ENCODE measurements at places on chromosomes 5 and 9.

GRCh38 chr5:132270706-132271105, 13.2 kb downstream of the PDLIM4 start:
- no peak for DNase-seq

GRCh38 chr5:150389531-150390266, 23.0 kb downstream of the CD74 start:
- no peak for DNase-seq

DNA sequence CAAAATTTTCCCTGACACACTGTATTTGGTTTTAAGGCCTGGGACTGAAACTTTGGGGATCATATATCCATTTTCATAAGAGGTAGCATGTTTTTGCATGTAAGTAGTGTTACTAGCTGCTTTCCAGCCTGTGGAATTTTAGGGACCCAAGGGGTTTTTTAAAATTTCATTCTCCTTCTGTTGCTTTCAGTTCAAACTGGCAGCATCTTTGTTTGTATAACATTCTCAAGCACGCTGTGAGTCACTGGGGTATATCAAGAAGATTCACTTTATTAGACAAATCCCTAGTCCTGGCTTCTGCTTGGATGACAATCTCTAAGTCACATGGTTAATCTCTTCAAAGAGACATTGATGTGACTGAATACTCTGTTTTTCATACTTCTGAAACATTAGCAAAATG, 479.0 kb downstream of the CYLC2 start:
- no peak for DNase-seq

DNA sequence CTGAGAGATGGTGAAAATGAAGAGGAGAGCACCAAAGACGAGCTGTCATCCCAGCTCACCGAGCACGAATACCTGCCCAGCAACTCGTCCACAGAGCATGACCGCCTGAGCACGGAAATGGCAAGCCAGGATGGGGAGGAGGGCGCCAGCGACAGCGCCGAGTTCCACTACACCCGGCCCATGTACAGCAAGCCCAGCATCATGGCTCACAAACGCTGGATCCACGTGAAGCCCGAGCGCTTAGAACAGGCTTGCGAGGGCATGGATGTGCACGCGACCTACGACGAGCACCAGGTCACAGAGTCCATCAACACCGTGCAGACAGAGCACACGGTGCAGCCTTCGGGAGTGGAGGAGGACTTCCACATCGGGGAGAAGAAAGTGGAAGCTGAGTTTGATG, 27.4 kb upstream of the ZBTB34 start:
- DNase-seq: no peak

- no peak for DNase-seq
Measured at GRCh38 chr9:120256146-120256545, 323.8 kb downstream of the CDK5RAP2 start.

DNA sequence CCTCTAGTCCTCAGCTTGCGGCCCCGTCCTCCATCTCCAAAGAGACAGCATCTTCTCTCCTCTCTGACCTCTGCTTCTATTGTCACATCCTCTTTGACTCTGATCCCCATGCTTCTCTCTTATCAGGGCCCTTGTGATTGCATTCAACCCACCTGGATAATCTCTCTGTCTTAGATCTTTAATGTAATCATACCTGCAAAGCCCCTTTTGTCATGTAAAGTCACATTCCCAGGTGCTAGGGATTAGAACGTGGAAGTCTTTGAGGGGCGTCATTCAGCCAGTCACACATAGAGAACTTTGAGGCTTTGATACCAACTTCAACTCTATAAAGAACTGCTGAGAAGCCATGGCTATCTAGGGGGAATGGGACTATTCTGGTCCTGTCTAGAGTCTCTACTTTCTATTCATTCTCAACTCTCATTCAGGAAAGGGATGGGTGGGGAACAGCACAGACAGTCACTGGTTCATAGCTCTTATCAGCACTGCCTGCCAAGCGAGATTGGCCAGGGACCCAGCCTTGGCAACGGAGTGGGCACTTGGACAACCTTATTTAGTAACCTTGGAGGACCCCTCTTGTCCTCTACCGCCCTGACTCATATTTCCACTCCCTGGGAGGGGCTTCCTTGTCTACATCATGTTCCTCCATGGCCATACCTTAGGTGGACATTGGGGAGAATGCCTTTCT, 29.0 kb downstream of the TAS2R1 start:
- no peak for DNase-seq

DNA sequence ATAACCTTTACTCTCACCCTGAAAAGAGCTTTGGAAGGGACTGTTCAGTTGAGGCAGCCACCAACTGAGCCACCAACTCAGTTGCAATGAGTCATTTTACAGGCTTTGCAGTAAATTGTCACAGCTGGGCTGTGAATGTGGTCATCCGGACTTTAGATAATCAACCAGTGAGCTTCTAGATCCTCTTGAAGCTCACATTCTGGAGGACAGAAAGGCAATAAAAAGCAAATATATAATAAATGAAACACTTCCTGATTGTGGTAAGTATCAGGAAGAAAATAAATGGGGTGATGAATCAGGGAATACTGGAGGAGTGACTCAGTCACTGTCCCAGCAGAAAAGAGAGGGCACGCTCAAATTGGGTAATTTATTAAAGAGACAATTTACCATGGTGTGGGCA, 13.2 kb upstream of the C5orf58 start:
- peak; percentile 23 for DNase-seq

DNA sequence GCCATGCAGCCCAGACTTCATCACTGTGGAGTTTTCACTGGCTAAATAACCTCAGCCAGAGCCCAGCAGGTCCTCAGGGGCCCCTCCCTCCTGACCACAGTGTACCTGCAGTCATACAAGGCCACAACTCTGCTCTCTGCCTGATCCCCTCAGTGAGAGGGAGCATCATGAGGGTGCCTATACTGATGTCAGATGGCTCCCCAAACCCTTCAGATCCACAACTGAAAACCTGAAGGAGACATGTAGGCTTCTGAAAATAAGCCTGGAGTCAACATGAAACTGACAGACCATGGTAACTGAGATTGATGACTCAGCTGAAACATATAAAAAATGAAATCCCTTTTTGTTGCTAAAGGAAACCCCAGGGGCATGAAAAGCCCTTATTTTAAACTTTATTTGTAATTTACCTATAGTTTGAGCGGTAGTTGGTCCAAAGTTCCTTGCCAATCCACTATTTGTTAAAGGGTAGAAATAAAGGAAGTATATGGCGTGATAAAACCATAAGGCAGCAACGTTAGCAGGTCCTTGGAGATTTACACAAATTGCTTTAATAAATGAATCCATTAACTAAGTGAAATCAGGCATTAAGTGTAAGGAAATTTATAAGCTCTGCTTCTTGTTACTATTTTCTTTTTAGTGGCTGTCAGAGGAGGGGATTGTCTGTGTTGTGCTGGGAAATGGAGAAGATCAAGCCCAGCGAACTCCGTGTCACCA, 68.3 kb downstream of the FGF1 start:
- no peak for DNase-seq

- no peak for DNase-seq
Measured at GRCh38 chr5:146026307-146027010, 78.9 kb downstream of the PLAC8L1 start.

DNA sequence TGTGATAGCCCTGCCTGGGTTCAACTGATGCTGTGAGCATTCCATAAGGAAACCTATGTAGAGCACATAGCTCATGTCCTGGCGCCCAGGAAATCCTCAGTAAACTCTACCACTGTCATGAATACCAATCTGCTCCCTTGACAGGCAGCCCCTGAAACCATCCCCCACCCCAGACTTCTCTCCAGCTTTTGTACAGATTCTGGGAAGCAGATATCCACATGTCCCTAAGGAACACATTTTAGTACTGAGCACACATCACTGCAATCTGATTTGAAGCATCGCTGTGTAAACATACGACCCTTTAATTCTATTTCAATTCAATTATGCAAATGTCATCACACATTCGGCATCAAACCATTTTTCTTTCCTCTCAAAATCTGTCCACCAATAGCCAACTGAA, 89.5 kb upstream of the FSTL4 start:
- DNase-seq: no peak

DNA sequence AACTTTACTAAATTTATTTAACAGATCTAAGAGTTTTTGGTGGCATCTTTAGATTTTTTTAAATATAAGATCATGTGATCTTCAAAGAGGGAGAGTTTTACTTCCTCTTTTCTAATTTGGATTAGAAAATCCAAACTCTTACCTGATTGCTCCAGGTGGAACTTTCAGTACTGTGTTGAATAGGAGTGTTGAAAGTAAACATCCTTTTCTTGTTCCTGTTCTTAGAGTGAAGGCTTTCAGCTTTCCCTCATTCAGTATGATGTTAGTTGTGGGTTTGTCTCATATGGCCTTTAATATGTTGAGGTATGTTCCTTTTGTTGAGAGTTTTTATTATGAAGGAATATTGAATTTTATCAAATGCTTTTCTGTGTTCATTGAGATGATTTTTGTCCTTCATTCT, 650.0 kb upstream of the SGCD start:
- no peak for DNase-seq

GRCh38 chr9:134411440-134412297, 85.4 kb downstream of the RXRA start:
- no peak for DNase-seq

DNA sequence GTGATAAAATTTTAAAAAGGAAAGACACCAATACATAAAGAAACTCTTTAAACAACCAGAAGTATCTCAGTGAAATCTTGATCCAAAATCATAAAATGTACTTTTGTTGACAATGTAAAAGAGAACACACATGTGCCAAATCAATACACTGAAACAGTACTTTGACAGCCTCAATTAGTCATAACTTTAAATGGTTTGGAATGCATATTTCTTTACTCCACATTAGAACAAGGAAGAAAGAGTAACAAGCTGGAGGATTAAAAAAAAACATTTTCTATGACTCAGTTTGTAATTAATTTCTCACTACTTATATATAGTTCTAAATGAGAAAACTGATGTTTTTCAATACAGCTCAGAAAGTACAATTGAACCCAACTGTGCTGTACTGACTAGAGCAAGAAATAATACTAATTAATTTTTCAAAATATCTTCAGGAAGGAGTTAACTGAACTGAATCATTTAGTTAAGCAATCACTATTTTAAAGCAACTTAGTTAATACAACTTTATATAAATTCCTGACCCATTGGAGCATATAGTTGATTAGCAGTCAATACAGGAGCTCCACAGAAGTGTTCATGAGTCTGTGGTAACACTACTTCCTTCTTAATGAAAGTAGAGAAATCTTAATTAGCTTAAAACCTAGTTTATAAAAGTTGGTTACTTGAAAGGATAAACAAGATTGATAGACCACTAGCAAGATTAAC, 101.0 kb downstream of the NR3C1 start:
- DNase-seq: no peak

- no peak for DNase-seq
Measured at GRCh38 chr5:96823900-96824380, 16.2 kb upstream of the ERAP1 start.

GRCh38 chr5:122611406-122611805, 163.5 kb upstream of the SNX2 start:
- no peak for DNase-seq

DNA sequence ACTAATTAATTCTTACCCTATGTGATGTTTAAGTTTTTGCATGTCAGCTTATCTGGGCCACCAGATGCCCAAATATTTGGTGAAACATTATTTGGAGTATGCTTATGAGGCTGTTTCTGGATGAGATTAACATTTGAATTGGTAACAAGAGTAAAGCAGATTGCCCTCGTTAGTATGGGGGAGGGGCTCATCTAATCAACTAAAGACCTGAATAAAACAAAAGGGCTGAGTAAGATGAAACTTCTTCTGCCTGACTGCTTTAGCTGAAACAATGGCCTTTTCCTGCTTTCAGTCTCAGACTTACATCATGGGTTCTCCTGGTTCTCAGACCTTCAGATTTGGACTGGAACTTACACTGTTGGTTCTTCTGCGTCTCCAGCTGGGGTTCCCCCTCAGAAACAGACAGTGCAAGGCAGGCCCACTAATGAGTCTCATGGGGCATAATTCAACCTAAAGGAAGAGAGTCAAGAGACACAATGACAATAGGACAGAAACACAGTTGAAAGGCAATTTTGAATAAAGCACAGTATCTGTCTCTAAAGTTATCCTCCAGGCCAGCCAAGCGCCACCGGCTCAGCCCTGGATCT, 288.4 kb downstream of the CAAP1 start:
- DNase-seq: no peak

DNA sequence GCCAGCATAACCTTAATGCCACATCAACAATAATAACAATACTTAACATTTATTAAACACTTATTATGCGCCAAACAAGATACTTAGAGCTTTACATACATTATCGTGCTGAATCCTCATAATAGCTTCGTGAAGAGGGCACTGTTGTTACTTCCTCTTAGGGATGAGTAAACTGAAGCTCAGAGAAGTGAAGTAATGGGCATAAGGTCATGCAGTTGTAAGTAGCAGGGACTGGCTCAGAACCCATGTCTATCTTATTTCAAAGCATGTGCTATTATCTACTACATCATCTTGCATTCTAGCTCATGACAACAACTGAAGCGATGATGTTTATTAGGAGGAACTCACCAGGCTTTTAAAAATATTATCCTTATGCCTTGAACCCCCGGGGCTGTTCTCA, 34.9 kb upstream of the PPP3R2 start:
- peak; percentile 69 for DNase-seq

DNA sequence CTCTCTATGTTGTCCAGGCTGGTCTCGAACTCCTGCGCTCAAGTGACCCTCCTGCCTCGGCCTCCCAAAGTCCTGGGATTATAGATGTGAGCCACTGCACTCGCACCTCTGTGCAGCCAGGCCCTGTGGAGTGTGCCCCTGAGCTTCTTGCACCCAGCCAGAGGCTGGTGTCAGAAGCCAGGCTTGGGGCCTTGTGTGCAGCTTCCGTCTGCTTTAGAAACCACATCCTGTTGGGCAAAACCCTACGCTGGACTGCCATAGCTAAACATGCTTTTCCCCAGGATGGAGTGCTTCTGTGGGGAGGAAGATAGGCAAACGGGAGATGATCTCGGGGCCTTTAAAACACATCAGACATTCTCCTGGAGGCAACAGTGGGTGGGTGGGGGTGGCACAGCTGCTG, 40.1 kb downstream of the PRRT1B start:
- DNase-seq: peak; percentile 74

DNA sequence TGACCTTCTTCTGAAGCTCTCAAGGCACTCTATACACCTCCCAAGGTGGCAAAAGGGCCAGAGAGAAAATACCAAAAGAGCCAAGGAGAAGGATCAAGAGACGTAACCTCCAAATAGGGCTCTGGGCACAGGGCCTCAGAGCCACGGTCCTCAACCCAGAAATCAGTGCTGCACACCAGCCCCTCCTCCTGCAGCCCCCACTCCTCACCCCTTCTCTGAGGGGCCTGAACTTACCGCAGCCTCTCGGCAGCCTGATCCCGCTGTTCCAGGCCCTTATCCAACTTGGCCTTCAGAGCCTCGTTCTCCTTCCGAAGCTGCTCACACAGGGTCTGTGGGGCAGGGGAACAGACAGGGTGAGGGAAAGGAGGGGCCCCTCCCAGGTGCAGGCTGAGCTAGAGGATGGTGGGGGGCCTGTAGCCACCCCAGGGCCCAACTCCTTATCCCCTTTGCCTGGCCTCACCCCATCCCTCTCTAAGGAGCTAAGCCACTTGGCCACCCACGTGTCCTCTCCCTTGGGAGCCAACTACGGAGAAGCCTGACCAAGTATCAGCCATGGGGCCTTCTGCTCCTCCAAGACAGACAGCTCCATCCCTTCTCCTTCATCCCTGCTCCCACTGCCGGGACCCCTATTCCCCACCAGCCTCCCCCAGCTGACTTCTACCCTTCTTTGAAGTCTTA, 28.8 kb downstream of the TNIP1 start:
- DNase-seq: no peak
